Hematopoietic multipotent progenitor cell treated with erythropoietin and hydrocortisone succinate and interleukin-3 and kit ligand, for 8 days (in vitro differentiated cells): ENCODE measurements at places on chromosomes 4 and X.

GRCh38 chr4:89582756-89583505 lies 254.0 kb downstream of the SNCA start:
- DNase-seq = no peak

DNA sequence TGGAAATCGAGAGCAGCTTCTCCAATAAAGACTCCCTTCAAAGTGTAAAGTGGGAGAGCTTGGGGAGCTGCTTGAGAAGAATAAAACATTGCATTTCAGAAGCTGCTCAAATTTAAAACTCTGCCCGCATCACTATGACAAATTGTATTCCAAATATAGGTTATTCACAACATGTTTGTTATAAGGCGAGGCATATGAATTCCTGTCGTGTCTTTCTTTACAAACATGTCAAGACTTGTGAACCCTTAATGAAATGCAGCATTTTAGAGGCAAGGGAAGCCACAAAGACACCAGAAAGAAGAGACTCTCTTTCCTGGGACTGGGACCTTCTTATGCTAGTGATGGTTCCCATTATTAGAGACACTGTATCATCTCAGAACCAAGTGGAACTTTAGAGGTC lies 311.2 kb downstream of the DHX15 start:
- DNase-seq = no peak

- no peak for DNase-seq
Observed at GRCh38 chrX:103811858-103812257, 20.2 kb downstream of the RAB9B start.

DNA sequence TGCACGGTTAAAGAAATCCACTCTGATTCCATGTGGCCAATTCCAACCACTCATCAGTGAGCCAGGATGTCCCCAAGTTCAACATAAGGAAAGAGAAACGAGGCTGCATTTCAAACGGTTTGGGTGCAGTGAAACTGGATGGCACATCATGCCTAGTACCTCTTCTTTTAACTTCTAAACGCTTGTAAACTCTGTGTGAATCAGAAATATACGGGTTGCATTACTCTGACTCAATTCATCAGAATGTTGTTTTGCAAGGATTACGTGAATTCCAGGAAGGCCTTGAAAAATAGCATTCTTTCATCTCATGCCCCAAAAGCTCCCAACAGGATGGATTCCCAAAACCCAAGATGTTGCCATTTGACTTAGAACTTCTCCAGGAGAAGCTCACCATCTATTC lies 270.4 kb downstream of the LDB2 start:
- no peak for DNase-seq

DNA sequence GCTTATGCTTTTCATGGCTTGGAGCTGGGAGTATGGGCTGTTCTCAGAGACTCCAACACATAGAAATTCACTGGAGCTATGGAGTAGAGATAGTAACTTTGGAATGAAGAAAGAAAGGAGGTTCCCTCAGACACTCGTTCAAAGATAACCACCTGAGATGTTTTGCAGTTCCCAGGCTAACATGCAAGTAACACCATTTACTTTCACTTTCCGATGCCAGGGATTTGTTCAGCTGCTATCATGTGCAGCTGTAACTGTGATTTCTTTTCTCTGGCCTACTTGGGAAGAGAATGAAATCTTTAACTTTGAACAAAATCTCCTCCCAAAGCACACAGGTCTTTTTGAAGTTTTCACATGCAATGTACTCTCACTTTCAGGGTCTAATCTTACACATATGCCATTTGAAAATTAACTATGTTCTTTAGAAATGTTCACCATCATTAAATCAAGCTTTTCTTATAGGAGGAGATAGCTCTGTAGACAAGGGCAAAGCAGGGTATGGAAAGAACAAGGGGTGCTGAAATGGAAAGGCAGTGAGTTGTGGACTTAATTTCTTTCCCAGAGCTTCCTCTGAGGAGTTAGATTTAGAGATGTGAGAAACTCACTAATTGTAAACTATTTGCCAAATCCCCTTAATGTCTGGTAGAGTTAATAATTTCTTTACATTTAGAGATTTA lies 514.3 kb downstream of the PDHA2 start:
- peak; percentile 2 for DNase-seq

- no peak for DNase-seq
Observed at GRCh38 chrX:18937173-18937572, 46.7 kb downstream of the PHKA2 start.

DNA sequence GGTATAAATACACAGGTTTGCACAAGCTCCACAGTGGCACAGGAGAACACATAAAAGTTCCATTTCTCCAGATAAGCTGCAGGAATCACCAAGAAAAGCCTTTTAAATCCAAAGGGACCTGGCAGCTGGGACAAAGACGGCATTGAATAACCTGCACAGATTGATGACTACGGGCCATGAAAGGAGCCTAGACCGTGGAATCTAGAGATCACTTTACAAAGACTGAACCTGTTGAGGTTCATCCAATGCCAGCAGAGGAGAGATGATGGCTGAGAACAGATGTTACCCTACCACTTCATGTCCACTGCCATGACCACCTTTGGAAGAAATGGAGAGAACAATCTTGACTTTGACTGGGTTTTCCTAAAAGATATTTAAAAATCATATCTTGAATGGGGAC lies 88.7 kb downstream of the PRSS12 start:
- no peak for DNase-seq

- DNase-seq = peak; percentile 74
Observed at GRCh38 chr4:74258963-74259362, 49.3 kb upstream of the EPGN start.

DNA sequence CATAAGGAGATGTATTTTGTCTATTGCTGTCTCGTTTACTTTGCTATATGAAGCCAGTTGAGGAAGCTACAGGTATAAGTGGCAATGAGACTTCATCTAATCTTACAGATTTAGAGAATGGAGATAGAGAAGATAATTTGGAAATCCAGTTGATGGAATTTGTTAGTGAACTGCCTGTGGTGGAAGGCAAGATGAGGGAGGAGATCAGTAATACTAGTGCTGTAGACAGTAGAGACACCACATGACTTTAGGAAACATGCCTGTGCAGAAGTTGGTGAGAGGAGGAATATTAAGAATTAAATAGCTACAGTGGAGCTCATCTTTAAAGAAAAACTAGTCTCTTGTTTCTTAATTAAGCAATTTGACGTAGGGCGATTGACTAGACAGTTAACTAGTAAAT lies 51.3 kb downstream of the RBPJ start:
- no peak for DNase-seq

DNA sequence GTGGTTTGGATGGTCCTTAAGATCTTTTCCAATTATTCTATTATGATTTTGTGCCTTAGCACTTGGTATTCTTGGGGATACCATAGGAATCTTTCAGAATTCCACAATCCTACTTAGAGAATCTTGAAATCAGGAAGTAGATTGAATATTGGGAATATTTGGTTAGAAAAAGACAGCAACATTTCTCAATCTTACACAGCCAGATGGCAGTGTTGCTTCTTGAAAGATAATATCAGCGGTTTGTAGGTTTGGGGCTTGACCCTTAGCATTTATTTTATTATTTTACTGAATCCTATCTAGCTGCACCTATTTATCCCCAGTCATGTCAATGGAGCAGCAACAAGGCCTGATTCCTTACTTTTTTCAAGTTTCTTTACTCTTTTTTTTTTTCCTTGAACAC lies 28.6 kb downstream of the MAGEB1 start:
- peak; percentile 1 for DNase-seq

GRCh38 chr4:119211867-119212233 lies 663 bp upstream of the USP53 start:
- no peak for DNase-seq

DNA sequence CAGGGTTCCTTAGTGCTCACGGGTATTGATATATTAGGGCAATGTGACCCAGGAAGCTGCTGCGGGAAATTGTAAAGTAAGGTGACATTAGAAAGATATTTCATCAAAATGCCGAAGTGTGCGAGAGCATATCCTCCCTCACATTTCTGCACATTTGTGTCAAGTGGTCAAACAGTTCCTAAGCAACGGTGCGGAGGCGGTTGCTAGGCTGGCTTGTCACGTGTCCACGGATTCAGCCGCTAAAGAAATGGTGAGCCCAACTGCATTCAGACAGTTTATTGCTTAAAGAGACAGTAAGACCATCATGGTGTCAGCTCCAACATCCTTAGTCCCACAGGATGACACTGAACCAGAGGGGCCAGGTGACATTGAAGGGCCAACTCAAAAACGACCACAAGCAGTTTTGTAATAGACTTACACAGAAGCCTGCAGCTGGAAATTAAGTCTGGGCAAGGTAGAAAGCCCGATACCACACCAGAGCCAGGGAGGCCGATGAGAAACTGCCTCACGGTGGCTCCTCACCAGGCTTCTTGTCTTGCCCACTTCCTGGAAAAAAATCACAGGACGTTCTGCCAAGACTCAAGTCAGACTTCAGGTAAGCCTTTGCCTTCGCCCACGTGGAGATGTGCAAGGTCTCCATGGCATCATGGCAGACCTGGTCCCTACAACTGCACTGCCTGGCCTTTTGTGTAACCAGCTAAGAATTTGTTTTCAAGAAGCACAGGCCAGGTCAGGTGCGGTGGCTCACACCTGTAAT lies 50.4 kb downstream of the USP11 start:
- no peak for DNase-seq

GRCh38 chrX:107107459-107107858 lies 11.2 kb downstream of the RBM41 start:
- DNase-seq = no peak

- DNase-seq = no peak
Observed at GRCh38 chr4:136106753-136107152, 1425.5 kb downstream of the PCDH18 start.

GRCh38 chrX:39952989-39953388 lies 144.8 kb downstream of the BCOR start:
- no peak for DNase-seq

DNA sequence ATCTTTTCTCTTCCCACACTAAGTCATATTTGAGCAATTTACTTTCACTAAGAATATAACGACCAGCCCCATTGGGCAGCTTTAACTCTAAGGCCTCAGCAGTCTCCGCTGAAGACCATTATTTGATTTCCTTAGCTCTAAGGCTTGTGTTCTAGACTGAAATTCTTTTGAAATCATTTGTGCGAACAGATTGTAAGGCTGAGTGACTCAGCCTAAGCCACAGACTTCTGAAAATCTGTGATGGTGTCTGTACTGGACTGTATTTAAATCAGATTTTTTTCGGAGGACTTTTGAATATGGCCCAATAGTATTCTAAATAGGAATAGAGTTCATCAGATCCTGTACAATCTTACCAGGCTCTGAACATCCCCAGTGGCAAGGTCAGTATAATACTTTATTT lies 150.3 kb upstream of the TECRL start:
- DNase-seq = no peak

GRCh38 chrX:121307449-121307848 lies 260.0 kb downstream of the GLUD2 start:
- no peak for DNase-seq

DNA sequence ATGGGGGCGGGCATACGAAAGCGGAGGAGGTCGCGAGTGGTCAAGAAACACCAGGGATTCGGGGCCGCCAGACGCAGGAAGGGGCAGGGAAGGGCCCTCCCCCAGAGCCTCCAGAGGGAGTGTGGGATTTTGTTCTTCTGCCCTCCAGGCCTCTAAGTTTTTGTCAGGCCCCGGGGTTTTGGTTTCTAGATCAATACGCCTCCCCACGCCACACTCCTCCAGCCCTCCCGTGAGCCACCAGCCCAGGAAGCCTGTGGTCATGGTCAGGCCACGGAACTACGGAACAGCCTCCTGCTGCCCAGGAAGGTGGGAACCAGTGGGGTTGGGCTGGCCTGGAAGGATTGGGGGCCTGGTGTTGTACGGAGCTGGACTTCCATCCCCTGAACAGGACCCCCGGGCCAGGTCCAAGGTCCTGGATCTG lies 38.4 kb downstream of the CPLX1 start:
- DNase-seq = no peak

DNA sequence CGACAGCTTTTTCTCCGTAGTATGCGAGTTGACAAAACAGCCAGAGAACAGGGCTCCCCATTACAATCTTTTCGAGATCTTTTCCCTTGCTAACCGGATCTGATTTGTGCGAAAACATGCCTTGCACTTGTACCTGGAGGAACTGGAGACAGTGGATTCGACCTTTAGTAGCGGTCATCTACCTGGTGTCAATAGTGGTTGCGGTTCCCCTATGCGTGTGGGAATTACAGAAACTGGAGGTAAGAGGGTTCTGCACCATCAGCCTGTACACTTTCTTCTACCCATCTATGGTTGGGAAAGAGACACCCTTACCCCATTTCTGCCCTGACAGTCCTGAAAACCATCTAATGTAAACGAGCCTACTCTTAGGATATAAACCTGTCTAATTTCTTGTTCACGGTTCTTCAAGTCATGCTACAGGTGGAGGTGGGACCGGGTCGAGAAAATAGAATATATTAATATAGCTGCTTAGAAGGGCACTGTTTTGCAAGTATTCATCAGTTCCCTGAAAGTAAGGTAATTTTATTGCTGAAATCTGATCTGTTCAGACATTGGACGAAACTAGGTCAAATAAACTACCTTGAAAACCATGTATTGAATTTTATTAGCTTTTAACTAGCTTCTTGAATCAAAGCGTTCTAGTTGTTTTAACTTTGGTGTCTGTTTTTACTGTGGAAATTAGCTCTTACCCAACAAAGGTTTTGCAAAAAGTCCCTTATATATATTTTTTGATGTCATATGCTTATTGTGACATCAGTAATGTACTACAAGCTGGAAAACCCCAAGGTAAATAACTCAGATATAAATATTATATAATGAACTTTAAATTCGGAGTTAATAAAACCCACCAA lies 869 bp downstream of the TMEM184C start:
- DNase-seq = no peak

GRCh38 chrX:110786486-110786885 lies 9.1 kb downstream of the CHRDL1 start:
- DNase-seq = no peak

DNA sequence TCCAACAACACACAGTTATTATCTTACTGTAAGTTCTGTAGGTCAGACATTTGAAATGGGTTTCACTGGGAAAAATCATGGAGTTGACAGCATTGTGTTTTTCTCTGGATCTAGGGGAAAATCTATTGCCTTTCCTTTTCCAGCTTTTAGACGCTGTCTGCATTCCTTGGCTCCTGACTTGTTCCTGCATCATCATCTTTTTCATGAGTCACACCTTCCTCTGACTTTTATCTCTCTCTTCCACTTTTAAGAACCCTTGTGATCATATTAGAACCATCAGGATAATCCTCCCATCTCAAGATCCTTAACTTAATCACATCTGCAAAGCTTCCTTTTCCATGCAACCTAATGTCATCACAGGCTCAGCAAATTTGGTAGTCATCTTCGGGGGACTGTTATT lies 1454.8 kb downstream of the RPA4 start:
- DNase-seq = no peak

- no peak for DNase-seq
Observed at GRCh38 chr4:145563293-145563985, 55.7 kb upstream of the MMAA start.

- DNase-seq = no peak
Observed at GRCh38 chr4:70725633-70726032, 3.9 kb downstream of the RUFY3 start.

DNA sequence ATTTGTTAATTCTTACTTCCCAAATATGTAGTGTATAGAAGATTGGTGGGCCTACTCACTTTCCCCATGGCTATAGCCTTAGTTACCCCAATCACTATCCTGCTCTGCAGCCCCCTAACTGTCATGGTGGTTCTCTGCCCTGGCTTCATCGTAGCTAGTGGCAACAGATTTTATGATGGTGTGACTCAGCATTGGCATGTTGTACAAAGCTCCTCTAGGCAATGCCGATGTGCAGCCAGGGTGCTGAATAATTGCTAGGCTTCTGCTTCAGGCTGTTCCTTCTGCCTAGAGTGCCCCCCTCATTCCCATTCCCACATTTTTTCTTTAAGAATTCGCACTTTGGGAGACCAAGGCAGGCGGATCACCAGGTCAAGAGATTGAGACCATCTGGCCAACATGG lies 35.2 kb downstream of the AFF2 start:
- DNase-seq = no peak
